T47D (cell line): ENCODE measurements at places on chromosomes 1 and 21.

DNA sequence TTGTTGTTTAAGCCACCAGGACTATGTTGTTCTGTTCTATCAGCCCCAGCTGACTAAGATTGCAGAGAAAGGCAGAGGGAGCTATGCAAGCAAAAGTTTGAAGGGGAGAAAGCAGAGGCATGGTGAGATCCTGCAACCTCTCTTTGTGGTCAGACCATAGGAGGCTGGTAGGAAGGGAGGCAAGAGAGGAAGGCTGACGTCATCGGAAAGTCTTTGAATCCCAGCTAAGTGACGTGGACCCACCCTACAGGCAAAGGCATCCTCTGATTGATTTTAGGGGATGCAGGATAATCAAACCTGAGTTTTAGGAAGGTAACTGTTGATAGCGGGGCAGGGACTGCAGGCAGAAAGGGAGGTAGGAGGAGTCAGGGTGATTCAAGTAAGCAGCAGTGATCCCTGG, 23.3 kb upstream of the TNNI1 start:
- DNase-seq, result no peak

GRCh38 chr1:248739572-248740205, 15.9 kb downstream of the LYPD8 start:
- no peak for DNase-seq

DNA sequence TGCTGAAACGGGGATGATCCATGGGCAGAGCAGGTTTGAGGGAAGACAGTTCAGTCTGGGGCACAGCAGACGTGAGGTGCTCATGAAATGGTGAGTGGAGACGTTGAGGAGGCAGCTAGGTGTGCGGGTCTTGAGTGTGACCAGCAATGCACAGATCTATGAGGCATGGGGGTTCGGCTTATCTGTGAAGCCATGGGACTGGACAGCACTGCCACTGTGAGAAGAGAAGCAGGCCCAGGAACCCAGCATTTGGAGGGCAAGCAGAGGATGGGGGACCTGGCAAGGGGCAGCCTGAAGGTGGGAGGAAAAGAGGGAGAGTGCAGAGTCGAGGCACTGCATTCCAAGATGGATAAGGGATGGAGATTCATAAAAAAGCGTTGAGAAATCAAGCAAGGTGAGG, 8.0 kb downstream of the CSF1 start:
- no peak for DNase-seq

- no peak for DNase-seq
Measured at GRCh38 chr1:15210651-15211375, 36.2 kb upstream of the FHAD1 start.

DNA sequence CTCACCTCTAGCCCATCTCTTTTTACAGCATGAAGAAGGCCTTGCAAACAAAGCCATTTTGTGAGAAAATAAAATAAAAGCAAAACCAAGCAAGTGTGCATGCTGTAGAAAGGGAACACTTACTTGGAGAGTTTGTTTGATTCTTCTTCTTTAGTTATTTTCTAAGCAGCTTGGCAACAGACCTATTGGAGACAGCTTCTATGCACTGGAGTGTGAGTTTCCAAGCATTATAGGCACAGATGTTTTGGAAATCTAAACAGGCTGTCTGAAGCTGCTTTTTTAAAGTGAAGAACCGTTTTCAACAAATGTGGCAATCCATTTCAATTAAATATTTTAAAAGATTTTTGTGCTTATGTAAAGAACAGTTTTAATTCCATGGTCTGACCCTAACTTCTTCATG, 76.6 kb downstream of the NGF start:
- no peak for DNase-seq

DNA sequence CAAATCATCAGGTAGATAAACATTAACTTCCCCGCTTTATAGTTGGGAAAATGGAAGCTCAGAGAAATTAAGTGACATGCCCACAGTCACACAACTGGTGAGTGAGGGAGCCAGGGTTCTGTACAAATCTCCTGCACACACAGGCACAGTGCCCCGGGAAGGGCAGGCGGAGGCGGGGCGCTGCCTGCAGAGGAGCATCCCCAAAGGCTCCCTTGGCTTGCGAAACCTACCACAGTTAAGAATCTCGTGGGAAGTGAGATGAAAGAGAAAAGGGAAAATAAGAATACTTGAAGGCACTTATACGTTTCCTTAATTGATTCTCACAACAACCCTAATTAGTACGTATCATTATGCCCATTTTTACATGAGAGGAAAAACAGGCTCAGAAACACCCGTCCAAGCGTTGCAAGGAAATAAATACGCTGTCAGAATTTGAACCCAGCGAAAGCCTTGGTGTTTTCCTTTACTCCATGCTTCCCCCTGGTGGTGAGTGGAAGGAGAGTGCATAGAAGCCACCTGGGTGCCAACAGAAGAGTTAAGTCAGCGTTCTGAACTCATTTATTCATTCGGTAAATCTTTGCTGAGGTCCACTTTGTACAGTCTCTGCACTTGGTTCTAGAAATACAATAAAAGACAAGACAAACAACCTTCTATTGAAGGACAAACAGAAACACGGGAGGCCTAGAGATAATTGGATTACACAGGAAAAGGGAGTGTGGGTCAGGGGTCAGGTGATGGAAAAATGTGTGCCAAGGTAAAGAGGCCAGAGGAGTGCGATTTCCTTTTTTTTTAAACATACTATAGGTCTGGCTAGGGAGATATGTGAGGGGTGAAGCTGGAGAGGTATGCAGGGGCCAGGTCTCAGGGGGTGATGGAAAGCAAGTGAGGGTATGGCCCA, 28.4 kb downstream of the ACP6 start:
- peak; percentile 59 for DNase-seq

DNA sequence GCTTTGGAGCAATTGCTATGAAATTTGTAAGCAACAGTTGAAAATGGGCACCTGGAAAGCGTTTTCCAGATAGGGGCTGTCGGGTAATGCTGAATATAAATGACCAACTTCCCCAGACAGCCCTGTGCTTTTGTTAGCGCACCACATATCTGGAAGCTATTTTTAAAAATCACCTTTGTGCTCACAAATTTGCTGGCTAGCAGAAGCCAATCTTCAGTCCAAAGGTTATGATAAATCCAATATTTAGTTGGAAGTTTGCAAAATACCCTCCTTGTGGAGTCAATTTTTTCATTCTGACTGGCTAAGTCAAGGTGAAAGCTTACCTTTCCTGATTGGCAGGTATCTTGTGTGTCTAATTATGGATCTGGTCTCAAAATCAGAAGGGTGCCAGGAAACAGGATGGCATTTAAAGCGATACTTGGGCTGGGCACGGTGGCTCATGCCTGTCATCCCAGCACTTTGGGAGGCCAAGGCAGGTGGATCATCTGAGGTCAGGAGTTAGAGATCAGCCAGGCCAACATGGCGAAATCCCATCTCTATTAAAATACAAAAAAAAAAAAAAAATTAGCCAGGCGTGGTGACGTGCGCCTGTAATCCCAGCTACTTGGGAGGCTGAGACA, 124.1 kb upstream of the AJAP1 start:
- no peak for DNase-seq

DNA sequence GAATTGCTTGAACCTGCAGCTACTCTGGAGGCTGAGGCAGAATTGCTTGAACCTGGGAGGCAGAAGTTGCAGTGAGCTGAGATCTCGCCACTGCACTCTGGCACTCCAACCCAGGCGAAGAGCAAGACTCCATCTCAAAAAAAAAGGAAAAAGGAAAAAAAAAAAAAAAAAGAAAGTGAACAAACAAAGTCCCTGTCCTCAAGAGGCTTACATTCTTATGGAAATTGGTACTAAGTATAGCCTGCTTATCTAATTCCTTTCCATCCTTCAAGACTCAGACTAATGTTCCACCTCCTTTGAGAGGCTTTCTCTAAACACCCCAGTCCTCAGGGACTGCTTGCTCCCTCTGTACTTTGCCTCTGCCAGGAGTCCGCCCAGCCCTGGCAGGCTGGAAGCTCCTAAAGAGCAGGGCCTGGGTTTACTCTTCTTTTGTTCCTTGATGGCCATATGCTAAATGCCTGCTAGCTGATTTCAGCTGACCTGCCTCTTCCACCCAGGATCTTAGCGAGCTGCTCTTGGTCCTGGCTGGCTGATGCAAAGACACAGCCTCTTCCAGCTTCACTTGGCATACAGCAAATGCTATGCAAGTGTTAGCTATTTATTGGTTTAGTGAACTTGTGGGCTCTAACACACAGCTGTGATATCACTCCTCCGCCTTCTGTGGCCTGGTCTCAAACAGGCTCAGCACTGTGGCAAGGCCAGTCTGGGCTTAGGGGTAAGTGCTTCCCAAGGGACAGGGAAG, 9.8 kb downstream of the SLC9A1 start:
- no peak for DNase-seq

GRCh38 chr1:53115403-53116306, 26.8 kb downstream of the SLC1A7 start:
- DNase-seq, result no peak

DNA sequence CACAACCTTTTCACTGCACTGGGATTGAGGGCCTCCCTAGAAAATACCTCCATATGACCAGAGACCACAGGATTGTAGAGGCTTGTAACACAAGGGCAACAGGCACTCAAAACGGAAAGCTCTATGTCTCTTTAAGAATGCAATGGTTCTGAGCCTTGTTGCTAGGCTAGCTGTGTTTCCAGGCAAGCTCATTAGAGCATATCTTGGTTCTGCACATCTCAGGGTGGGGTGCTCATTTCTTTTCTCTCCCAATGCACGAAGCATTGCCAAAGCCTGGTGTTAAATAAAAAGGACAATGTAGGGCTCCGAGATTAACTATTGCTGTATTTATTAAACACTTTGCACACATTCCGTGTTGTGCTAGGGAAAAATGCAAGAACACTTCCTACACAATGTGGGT, 315.9 kb downstream of the PRDM2 start:
- DNase-seq, result no peak

DNA sequence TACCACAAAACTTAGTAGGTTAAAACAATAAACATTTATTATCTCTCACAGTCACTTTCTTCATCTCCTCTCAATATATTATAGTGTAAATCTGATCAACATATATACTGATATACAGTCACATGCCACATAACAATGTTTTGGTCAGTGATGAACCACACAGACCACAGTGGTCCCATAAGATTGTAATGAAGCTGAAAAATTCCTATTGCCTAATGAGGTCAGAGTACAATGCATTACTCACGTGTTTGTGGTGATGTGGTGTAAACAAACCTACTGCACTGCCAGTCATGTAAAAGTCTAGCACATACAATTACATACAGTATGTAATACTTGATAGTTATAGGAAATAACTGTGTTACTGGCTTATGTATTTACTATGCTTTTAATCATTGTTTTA, 30.1 kb downstream of the OLFML3 start:
- DNase-seq, result no peak

GRCh38 chr1:163063143-163063542, 6.0 kb upstream of the RGS4 start:
- DNase-seq, result no peak

- DNase-seq, result no peak
Measured at GRCh38 chr1:24545662-24546061, 10.2 kb upstream of the NCMAP start.

GRCh38 chr1:224213438-224214119, 30.5 kb downstream of the DEGS1 start:
- DNase-seq, result no peak

GRCh38 chr1:239840336-239840735, 251.3 kb upstream of the FMN2 start:
- DNase-seq, result no peak

DNA sequence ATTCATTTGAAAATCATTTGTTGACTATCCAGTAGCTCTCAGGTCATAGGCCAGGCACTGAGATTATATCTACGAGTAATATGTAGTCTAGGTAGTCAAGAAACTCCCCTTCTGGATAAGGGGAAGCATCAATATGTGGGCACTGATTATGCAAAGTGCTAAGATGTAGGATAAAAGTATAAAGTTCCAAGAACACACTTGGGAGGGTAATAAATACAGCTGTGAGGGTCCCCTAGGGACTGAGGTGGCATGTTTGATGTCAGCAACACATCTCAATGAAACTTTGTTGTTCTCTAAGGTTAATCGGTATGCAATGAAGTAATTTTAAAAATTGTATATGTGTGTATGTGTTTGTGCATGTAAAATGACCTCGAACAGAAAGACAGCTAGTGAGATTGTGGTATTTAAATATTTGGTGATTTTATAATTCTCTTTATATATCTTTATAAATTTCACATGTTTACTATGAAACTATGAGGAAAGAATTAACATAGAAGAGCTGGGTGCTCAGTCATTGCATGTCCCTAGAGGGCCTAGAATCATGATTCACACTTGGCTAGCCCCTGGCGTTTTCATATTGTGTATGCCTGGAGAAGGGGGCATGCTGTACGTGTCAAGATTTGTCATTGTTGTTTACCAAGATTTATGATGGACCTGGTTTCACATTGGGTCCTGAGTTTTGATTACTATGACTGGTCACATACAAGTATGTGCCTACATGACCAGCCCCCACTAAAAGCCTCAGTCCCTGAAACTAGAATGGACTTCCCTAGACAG, 140.1 kb upstream of the DUSP10 start:
- no peak for DNase-seq

GRCh38 chr1:156126630-156127534, 12.4 kb downstream of the LMNA start:
- no peak for DNase-seq

- no peak for DNase-seq
Measured at GRCh38 chr1:16459352-16459925, 18.9 kb downstream of the NECAP2 start.

GRCh38 chr1:42937141-42937696, 21.4 kb downstream of the SLC2A1 start:
- DNase-seq, result no peak

DNA sequence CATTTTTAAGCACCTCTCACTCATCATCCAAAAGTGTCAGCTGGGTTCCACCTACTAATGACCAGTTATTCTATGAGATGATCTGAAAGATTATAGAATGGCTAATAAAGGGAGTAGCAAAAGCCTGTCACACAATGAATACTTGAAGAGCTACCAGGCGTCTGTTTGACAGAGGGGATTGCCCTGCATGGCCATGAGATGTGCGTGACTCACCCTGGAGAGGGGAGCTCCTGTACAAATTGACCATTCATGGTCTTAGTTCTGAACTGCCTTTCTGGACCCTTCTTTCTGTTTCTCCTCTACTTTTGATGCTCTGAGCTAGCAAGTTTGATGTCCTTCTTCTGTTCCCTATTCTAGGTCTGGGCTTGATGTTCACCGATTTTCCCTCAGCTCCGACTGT, 85.2 kb upstream of the ABCD3 start:
- DNase-seq, result no peak

- DNase-seq, result no peak
Measured at GRCh38 chr1:210857705-210858104, 276.2 kb downstream of the KCNH1 start.

GRCh38 chr1:50066806-50067205, 41.9 kb upstream of the ELAVL4 start:
- no peak for DNase-seq
